ENCODE measurements at places on chromosomes 1 and 21.

DNA sequence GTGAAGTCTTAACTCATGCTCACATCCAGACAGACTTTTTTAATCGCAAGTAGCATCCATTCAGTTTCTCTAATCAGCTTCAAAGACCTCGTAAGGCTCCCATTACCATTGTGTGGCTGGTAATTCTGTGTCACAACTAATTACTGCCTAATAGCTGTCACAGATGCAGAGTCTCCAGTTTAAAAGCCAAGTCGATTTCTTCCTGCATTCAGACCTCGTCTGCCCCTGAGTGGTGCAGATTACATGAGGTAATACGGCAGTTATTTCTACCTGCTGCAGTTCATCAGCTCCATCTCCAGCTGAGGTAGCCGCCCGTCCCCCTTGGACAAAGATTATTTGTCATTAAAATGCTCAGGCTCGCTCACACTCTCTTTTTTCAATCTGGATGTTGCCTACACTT, 34.4 kb upstream of the OLIG2 start:
- DNase-seq = no peak

- DNase-seq = peak; percentile 19
Measured at GRCh38 chr1:21663951-21664805, 5.0 kb downstream of the RAP1GAP start.

- no peak for DNase-seq
Measured at GRCh38 chr1:197180252-197180878, 33.9 kb upstream of the ASPM start.

DNA sequence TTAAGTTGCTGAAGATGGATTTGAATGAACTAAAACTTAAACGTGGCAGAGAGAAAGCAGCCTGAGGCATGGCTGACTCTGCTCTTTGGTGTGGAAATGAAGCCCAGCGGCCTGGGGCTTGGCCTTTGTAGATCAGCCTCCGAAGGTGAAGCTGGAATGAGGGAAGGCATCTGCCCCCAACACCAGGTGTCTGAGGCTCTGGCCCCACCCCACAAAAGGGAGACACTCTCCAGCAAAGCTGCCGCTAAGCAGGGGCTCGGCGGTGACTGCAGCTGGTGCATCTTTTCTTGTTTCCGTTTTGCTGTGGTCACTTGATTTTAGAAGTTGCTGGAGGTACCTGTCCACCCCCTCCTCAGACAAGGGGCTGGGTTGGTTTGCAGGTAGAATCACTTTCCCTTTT, 38.2 kb upstream of the NID1 start:
- DNase-seq = no peak

DNA sequence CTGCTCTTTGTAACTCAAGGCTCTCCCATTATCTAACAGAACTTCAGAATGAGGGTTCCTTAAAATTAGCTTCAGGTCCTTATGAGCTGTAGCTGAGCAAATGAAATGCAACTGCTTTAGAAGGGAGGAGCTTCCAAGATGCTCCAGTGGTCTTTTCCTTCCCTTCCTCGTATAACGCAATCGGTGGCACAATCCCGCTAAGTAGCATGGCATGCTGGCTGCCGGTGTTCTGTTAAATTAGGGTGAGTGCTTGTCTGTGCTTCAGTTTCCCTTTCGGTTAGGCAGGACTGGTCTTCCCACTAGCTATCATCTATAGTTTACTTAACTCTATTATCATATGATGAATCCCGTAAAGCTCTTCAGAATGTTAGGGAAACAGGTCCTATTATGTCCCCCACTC, 917 bp downstream of the KIAA0040 start:
- no peak for DNase-seq

DNA sequence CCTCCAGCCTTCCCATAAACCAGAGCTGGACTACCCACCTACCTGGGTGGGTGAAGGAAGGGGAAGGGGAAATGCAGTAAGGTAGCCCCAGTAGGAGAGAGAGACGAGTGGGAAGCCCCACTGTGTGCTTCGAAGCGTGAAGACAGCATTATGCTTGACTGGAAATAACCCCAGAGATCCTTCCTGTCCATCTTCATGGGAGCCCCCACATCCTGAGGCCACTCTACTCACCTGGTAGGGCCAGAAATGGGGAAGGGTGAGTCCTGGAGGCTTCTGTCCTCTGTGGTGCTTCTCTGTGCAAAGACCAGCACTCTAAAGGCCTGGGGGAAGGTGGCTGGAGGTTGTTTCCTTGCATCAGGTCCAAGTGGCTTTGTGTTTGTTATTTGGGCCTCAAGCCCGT, 10.0 kb upstream of the RASSF5 start:
- no peak for DNase-seq

- no peak for DNase-seq
Measured at GRCh38 chr1:42793824-42794223, 9.0 kb downstream of the TMEM269 start.

DNA sequence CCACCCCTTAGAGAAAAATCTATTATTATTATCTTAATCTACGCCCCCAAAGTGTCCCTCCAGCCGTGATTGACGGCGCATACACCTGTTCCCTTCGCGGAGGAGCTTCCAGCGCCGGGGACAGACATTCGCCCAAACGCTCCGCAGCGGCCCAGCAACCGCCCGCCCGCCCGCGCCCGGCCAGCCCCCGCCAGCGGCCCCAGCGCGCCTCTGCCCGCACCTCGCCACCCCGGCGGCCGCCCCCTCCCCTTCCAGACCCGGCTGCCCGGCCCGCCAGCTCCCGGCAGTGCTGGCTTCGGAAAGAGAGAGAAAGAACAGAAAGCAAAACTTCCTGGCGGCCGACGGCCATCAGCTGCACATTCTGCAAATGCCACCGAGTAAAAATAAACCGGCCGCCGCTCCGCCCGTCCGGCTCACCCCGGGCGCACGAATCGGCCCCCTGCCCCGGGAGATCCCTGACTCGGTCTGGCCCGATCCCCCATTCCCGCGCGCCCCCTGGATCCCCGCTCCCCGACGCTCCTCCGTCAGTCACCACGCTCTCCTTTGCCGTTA, 1.6 kb downstream of the CASZ1 start:
- no peak for DNase-seq

- peak; percentile 30 for DNase-seq
Measured at GRCh38 chr1:184986250-184986649, 11.9 kb upstream of the NIBAN1 start.

DNA sequence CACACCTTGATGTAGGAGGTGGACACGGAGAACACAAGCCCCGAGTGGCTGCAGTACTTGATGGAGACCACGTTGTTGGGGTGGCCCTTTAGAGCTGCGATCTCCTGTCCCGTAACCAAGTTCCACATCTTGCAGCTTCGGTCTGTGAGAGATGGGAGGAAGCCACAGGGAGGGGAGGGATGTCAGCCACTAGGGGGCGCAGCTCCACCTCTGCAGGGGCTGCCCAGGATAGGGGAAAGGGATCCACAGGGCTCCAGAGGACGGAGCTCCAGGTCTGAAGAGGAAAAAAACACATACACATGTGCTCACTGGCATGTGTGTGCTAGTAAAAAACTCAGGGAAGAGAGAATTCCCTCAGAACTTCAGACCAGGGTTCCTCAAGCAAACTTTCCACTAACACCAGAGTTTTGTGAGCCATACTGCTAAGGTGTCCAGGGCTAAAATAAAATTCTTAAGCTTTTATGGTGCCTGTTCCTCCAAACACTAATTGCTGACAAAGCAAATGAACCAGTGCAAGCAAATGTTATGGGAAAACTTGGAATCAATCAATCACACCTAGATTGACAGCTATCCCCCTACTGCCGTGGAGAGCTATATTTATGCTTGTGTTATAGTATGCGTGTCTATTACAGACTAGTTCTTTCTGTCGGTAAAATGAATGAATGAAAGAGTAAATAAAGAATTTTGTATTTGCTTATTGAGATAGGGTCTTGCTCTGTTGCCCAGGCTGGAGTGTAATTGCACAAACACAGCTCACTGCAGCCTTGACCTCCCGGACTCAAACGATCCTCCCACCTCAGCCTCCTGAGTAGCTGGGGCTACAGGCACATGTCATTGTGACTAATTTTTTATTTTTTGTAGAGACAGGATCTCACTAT, 43.7 kb downstream of the KIF21B start:
- peak; percentile 30 for DNase-seq

DNA sequence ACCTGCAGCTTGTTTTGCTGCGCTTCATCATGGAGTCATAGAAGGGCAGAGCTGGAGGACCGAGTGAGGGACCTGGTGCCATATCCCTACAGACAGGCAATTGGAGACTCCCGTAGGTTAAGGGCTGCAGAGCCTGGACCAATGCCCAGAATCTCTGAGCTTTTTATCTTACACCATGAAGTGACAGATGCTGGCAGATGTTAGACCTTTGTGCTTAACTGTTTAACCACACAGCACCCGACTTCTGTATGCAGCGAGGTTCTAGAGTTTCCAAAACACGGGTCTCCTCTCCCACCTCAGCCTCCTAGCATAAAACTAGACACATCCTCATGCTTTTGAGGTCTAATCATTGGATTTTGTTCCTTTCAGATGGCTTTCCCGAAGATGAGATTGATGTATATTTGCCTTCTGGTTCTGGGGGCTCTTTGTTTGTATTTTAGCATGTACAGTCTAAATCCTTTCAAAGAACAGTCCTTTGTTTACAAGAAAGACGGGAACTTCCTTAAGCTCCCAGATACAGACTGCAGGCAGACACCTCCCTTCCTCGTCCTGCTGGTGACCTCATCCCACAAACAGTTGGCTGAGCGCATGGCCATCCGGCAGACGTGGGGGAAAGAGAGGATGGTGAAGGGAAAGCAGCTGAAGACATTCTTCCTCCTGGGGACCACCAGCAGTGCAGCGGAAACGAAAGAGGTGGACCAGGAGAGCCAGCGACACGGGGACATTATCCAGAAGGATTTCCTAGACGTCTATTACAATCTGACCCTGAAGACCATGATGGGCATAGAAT, 47.6 kb downstream of the B3GALT5 start:
- DNase-seq = no peak

GRCh38 chr1:164363980-164364379, 195.0 kb upstream of the PBX1 start:
- DNase-seq = no peak

- DNase-seq = peak; percentile 64
Measured at GRCh38 chr1:1033009-1033587, 13.2 kb downstream of the AGRN start.

DNA sequence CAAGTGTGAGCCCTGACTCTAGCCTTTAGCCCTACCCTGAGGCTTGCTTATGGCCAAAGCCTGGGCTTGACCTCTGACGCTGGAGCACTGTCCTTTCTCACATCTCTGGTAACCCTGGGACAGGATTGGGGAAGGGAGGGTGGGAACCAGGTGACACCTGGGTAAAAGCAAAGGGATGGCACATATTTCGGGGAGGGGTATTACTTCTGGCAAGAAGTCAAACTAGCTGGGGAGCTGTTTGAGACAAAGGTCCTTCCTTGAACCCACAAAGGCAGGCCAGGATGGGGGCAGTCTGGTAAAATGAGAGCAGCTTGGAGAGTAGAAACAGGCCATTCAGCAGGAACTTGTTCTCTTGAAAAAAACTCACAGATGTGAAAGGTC, 2.0 kb downstream of the MOB3C start:
- DNase-seq = no peak

DNA sequence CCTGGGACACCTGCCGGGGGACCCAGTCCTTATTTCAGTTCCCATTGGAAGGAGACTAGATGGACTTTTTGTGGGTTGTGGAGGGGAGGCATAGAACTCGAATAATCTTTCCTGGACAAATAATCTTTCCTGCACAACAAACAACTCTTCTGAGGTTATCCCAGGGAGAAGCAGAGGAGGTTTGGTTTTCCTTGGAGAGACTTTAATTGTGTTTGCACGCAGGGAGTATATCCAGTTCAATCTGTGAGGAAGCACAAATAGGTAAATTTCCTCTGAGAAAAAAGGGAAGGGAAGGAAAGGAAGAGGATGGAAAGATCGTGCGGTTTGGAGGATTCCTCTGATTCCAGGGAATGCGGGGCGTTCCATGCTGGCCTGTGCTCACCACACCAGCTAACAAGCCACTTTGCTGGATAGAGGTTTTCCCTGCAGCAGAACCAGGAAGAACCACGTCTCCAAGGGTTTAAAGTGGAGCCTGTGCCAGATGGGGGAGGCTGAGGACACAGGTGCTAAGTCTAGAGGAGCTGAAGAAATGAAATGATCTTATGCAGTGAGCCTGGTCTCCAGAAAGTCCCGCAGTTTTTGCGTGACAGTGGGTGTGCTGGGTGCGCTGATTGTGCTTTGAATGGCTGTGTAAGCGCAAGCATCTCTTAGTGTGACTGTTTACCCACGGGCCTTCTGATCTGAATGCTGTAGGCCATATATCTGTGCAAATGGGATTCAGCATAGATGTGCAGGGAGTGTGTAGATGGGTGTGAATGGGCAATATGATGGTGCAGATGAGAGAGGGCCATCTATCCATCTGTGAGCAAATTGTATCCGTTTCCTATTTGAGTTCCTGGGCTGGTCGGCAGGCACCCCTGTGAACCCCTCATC, 7.6 kb downstream of the PAX7 start:
- no peak for DNase-seq

GRCh38 chr1:10456661-10457060, 6.8 kb downstream of the CORT start:
- DNase-seq = no peak

GRCh38 chr1:52552505-52553361, at the start of gene TUT4:
Gene TUT4, minus strand, starts transcription at chr1:52553092. Its CDS starts 26,812 bp downstream, at chr1:52526280.
- DNase-seq = peak; percentile 81

DNA sequence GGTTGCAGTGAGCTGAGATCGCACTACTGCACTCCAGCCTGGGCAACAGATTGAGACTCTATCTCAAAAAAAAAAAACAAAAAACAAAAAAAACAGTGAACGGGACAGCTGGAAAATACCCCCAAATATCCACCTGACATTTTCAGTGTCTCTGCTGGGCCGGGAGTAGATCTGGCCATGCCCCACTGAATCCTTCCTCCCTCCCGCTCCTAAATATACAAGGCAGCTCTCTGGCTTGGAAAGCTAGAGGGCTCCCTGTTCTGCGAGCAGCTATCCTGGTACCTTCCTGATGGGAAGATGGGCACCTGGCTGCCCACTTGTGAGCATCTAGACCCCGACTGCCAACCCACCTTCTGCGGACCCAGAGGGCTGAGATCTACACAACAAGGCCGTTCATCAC, 21.4 kb downstream of the SPSB1 start:
- DNase-seq = no peak

GRCh38 chr1:109876617-109877316, 33.9 kb upstream of the CSF1 start:
- DNase-seq = no peak

GRCh38 chr1:58618303-58618702, 41.3 kb upstream of the TACSTD2 start:
- DNase-seq = peak; percentile 67

GRCh38 chr21:38955495-38955894, 149.8 kb downstream of the ETS2 start:
- no peak for DNase-seq

DNA sequence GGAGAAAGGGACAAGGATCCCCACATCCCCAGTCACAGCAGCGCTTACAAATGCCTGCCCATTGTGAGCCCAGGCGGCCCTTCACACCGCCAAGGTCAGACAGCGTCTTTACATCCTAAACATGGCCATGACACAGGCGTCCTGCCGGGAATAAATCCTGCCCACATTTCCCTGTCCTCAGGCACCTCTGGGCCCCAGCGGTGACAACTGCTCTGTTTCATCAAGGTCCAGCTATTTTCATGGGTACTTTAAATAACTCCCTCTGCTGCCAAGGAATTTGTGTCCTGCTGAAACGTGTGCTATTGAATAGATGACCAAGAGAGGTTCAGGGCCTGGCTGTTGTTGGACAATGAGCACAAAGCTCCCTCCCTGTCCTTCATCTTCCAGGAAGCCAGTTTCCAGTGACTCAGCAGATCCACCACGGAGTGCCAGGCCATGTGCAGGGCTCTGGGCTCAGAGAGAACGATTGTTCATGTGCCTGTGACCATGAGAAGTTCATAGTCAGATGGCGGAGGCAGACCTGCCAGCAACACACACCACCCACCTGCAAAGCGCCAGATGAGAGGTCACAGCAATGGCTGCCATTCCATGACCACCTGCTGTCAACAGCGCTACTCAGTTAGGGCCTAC, 195.8 kb downstream of the MATN1 start:
- DNase-seq = no peak

Data from GDM1 (cell line).